ENCODE measurements at places on chromosomes 2 and 18.

GRCh38 chr2:125264453-125264852, 1239.4 kb downstream of the CNTNAP5 start:
- DNase-seq: no peak

DNA sequence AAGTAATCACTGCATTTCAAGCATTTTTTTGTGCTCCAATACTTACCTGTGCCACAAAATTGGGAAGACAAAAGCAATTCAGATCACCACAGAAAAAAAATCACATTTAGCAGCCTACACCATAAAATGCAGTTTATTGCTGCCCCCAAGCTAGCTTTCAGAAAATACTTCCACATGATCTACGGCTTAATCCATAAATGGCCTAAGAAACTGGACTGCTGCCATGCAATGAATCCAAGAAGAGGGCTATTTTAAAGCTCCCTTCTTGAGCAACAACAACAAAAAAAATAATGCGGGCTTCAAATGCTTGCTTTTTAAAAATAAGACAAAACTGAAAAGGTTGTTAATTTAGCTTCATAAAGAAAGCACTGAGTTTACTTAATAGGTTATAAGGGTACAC, 272.3 kb downstream of the RAD51AP2 start:
- DNase-seq: no peak

GRCh38 chr2:152638590-152638989, 78.7 kb downstream of the PRPF40A start:
- DNase-seq: no peak

DNA sequence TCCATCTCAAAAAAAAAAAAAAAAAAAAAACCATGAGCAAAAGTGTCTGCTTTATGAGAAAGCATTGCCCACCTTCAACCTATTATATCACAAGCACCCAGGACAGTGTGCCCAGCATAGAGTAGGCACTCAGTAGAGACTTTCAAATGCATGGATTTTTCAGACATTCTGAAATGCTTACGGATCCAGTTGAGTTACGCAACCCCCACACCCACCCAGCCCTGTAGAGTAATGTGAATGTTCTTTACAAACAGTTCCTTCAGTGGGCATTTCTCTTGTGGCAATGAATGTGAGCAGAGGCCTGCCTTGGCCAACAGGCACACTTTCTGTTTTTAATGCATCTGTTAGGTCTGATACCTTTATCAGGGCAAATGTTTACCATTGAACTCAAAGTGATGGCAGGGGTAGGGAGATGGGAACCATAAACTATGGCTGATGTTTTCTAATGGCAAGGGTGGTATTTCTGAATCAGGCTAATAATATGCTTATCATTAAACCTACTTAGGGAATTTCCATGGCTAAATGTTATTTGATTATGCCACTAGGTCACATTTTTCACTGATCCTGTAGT, 65.0 kb upstream of the RPL31 start:
- no peak for DNase-seq

DNA sequence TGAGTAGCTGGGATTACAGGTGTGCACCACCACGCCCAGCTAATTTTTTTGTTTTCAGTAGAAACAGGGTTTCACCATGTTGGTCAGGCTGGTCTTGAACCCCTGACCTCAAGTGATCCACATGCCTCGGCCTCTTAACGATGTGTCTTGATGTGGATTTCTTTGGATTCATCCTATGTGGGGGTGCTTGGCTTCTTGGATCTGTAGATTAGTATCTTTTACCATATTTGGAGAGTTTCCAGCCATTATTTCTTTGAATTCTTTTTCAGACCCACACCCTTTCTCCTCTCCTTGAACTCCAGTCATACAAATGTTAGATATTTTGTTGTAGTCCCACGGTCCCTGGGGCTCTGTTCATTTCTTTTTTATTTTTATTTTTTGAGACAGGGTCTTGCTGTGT, 6.8 kb upstream of the TOGARAM2 start:
- DNase-seq: no peak

GRCh38 chr18:35141077-35141476, 99.8 kb upstream of the ZNF397 start:
- DNase-seq: no peak

DNA sequence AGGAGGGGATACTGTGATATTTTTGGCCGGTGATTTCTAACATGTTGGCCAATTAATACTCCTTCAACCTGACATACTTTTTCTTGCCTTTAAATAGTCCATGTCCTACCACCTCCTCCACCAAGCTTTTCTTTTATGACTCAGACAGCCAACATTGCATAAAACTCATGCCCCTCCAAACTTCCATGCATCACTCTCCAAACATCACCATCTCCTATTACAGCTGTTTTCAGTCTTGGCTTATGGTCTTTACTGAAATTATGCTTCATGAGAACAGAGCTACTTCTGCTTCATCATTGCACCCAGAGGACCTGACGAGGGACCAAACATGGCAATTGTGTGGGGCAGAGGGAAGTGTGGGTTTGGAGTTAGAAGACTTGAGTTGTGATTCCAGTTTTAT, 305.4 kb downstream of the LPIN1 start:
- DNase-seq: no peak

- peak; percentile 61 for DNase-seq
Observed at GRCh38 chr2:25250331-25251070, 82.1 kb upstream of the POMC start.

- DNase-seq: no peak
Observed at GRCh38 chr2:192555740-192556139, 361.0 kb upstream of the TMEFF2 start.

- peak; percentile 73 for DNase-seq
Observed at GRCh38 chr18:46148810-46149209, 44.6 kb downstream of the HAUS1 start.

DNA sequence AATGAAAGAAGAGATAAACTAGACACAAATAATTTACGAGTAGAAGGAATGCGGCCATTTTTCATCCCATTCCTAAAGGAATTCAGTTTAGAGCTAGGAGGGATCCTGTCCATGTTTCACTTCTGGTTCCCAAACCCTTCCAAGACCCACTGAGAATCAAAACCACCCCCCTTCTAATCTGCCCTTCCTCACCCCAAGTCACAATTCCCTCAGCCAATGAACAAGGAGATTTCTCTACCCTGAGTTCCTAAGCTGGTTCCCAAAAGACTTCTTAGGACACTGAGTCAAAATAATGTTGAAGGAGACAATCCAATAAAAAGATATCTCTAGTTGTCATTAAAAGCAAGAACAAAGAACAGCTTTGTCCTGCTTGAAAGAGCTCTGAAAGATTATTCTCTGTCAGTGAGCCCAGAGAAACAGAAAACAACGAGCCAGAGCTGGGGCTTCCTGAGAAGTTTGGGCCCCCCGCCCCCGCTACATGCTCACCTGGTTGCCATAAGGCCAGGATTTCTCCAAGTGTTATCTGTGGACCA, 45.7 kb downstream of the STK39 start:
- no peak for DNase-seq

- DNase-seq: no peak
Observed at GRCh38 chr2:99957332-99958133, 184.9 kb downstream of the AFF3 start.

GRCh38 chr18:6795307-6795706, 65.8 kb downstream of the ARHGAP28 start:
- no peak for DNase-seq

- peak; percentile 90 for DNase-seq
Observed at GRCh38 chr2:232327105-232328031, 51.2 kb upstream of the ALPP start.

- no peak for DNase-seq
Observed at GRCh38 chr2:17538022-17538843, 2.3 kb upstream of the VSNL1 start.

DNA sequence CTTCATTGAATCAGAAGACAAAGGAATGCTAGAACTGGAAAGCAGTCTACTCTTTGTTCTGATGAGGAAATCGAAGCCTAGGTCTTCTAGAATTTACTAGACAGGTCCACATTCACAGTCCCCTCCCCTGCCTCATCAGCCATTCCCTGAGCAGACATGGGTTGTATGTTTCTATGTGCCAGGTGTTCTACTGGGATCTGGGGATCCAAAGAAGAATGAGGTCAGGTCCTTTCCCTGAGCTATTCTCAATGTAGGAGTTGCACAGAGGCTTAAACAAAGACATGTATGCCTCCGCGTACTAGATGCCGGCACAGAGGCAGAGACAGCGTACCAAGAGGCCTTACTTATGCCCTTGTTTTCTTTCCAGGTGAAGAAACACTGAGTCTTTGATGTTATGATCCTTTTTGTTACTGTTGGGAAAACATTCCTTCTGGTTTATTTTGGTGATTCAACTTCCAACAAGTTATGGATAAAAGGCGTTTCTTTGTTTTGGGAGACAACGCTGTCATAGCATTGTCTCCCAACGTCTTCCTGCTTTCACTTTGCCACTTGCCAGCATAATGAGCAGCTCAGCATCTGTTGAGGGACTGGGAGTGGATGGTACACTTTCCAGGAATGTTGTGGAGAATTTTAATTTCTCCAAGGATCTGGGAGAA, 174.4 kb downstream of the ALPK2 start:
- DNase-seq: no peak

GRCh38 chr2:96787411-96787810, 26.7 kb downstream of the CNNM4 start:
- DNase-seq: no peak

DNA sequence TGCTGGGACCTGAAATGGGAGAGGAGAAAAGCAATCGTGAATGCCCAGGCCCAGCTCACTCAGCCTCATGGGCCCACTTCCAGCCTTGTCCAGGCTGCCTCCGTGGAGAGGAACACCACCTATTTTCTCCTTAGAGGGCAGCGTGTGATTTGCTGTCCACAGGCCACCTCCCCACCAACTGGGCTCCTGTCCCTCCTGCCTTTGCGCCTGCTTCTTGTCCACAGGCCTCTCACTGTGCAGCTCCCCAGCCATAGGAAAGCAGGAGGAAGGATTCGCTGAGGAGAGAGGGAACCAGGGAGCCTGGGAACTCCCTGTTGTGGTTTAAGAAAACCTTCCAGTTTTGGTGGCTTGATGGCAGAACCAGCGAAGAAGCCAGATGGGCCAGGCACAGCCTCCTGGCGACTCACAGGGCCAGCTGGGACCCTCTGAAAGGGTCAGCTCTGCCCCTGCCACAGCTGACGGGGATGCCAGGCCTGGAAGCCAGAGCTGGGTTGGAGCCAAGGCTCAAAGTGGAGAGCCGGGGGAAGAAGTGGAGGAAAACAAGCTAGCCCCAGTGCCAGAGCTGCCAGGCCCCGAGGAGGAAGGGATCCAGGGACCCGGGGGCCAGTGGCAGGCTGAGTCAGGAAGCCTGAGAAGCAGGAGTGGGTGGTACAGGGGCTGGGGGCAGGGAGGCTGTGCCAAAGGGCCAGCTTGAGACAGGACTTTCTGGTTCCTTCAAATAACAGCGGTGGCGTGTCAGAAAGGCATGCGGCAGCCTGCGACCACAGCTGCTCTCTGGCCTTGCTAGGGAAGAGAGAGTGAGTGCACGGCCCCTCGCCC, 9.9 kb downstream of the TMBIM1 start:
- no peak for DNase-seq

GRCh38 chr2:28868611-28869010, 1.5 kb downstream of the TRMT61B start:
- DNase-seq: no peak

DNA sequence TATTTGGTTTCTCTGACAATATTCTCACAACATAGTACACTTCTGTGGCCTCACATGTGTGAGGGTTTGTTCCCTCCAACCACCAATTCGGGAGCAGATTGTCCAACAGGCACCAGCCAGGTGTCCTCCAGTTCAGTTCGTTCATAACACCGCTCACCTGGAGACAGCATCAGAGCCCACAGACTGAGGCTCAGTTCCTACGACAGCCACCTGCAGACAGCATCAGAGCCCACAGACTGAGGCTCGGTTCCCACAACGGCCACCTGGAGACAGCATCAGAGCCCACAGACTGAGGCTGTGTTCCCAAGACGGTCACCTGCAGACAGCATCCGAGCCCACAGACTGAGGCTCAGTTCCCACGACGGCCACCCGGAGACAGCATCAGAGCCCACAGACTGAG, 58.2 kb upstream of the SNTG2 start:
- no peak for DNase-seq

GRCh38 chr2:133498662-133499585, 69.3 kb downstream of the NCKAP5 start:
- no peak for DNase-seq

DNA sequence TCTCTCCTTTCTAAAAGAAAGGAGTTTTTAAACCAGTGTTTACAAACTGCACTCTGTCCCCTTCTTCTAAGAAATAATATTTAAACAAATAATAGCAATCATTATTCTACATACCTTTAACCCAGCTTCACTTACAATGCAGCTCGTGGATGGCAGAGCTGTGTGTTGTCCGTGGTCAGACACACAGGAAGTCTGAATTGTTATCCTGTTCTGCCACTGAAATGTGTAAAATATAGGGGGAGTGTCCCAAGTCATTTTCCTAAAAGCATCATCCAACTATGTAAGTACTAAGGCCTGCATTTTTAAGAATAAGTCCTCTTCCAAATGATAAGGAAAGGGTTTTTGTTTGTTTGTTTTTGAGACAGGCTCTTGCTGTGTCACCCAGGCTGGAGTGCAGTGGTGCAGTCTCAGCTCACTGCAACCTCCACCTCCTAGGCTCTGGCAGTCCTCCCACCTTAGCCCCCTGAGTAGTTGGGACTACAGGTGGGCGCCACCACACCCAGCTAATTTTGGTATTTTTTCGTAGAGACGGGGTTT, 2.7 kb upstream of the PPP4R1 start:
- no peak for DNase-seq

GRCh38 chr18:8685141-8685913, 20.0 kb upstream of the MTCL1 start:
- no peak for DNase-seq

- DNase-seq: no peak
Observed at GRCh38 chr18:3447068-3447894, 2.7 kb upstream of the TGIF1 start.

Data from activated CD8-positive, alpha-beta T cell treated with anti-CD3 and anti-CD28 coated beads for 36 hours (primary cell).